ENCODE measurements at places on chromosomes 6 and 20.

GRCh38 chr20:4811257-4811656, 89.5 kb downstream of the PRND start:
- no peak for DNase-seq
- peaks cover 65% of the 10 kb centered on the region for H3K36me3 ChIP-seq
- peak overlapping the region; percentile 77 for H3K27ac ChIP-seq

GRCh38 chr6:8888468-8888867, 453.1 kb upstream of the SLC35B3 start:
- no peak for DNase-seq
- H3K4me3 ChIP-seq, result no peak overlapping the region
- H3K27me3 ChIP-seq, result no peaks in the 10 kb centered on the region
- no peaks in the 10 kb centered on the region for H3K4me1 ChIP-seq

GRCh38 chr6:166387642-166388289, 5.0 kb upstream of the MPC1 start:
- no peaks in the 10 kb centered on the region for H3K27me3 ChIP-seq
- H3K27ac ChIP-seq, result no peak overlapping the region
- H3K36me3 ChIP-seq, result no peaks in the 10 kb centered on the region
- no peak for DNase-seq

DNA sequence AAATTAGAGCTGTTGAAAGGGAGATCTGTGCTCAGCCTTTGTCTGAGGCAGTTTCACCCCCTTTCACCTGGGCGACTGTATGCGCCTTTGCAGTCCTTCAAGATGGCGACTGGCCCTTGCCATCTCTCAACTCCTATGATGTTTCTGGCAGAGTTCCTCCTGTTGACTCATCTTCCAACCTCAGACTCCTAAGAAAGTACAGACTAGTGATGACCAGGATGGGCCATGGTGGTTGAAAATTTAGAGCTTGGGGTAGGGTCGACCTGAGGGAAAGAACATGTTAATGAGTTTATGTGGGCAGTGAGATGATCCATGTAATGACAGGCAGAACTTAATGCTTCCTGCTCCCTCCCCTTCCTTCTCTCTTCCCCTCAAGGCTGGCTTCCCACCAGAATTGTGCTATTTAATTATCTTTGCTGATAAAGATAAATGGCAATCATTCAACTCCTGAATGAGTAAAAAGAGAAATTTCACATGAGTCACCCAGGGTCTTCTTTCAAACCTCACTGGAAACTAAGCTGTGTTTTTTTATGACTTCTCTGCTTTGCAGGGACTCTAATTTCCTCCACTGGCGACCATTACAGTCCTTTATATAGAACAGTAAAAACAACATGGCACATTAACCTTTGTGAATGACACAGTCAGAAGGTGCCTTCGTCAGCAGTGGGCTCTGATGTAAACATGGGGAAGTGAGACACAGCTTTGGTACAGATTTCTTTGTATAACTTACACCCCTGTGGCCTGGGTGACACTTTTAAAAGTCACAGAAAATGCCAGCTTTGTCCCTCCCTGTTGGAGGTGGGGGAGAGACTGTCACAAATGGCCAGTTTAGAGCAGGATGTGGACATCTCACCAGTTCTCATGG, 103.5 kb downstream of the SCP2D1 start:
- H3K36me3 ChIP-seq, result no peaks in the 10 kb centered on the region
- H3K4me1 ChIP-seq, result peaks cover 21% of the 10 kb centered on the region
- no peak overlapping the region for H3K27ac ChIP-seq
- H3K4me3 ChIP-seq, result no peak overlapping the region
- no peak for DNase-seq

GRCh38 chr6:132382630-132383175, 18.6 kb downstream of the MOXD1 start:
- H3K4me3 ChIP-seq, result no peak overlapping the region
- H3K4me1 ChIP-seq, result no peaks in the 10 kb centered on the region
- no peaks in the 10 kb centered on the region for H3K27me3 ChIP-seq
- no peak for DNase-seq
- no peak overlapping the region for H3K27ac ChIP-seq
- H3K36me3 ChIP-seq, result no peaks in the 10 kb centered on the region

DNA sequence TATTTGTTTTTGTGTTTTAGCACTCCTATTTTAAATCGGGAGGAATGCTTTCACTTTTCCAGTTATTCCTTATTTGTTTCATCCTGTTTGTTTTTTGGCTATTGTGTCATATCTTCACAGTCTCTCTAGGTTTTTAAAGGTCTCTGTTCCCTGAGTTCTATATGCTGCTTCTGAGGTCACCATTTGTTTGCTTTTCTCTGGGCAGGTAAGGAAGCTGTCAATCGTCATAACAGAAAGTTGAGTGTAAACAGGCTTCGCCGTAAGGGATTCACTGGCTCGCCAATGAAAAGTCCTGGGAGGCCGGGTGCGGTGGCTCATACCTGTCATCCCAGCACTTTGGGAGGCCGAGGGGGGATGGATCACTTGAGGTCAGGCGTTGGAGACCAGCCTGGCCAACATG, 48.7 kb upstream of the RPS6KA2 start:
- no peak for DNase-seq
- no peak overlapping the region for H3K27ac ChIP-seq
- H3K27me3 ChIP-seq, result peaks cover 11% of the 10 kb centered on the region
- no peak overlapping the region for H3K4me3 ChIP-seq
- no peaks in the 10 kb centered on the region for H3K36me3 ChIP-seq
- peaks cover 50% of the 10 kb centered on the region for H3K4me1 ChIP-seq

DNA sequence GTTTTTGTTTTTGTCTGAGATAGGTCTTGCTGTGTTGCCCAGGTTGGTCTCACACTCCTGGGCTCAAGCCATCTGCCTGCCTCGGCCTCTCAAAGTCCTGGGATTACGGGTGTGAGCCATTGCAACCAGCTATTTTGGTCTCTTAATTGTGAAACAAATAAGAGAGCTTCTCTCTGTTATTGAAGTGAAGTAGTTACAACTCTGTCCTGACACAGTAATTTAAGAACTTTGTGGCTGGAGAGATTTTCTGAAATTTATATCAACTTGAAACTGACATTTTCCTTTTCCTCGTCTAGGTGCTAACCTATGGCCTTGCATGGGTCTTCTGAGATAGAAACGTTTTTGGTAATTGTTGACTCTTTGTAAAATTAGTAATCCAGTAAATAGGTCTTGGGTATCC, 122.1 kb upstream of the DOK5 start:
- H3K27me3 ChIP-seq, result no peaks in the 10 kb centered on the region
- H3K4me1 ChIP-seq, result no peaks in the 10 kb centered on the region
- no peak overlapping the region for H3K4me3 ChIP-seq
- H3K27ac ChIP-seq, result no peak overlapping the region

DNA sequence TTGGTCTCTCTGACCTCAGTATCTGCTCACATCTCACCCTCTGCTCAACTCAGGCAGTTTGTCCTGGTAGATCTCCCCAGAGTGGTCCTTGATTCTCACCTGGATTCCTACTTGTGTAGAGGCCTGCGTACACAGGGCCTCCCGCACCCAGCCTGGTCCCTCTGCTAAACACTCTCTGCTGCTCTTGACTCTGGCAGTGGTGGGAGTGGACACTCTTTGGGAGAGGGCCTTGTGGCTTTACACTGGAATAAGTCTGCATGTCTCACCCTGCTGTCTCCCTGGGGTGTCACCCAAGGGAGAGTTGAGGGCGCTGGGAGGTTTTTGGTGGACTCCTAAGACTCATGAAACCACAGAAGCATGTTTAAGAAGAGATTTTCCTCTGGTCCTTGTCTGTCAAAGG, 57.3 kb upstream of the ECI2 start:
- no peak for DNase-seq
- peaks cover 17% of the 10 kb centered on the region for H3K36me3 ChIP-seq

DNA sequence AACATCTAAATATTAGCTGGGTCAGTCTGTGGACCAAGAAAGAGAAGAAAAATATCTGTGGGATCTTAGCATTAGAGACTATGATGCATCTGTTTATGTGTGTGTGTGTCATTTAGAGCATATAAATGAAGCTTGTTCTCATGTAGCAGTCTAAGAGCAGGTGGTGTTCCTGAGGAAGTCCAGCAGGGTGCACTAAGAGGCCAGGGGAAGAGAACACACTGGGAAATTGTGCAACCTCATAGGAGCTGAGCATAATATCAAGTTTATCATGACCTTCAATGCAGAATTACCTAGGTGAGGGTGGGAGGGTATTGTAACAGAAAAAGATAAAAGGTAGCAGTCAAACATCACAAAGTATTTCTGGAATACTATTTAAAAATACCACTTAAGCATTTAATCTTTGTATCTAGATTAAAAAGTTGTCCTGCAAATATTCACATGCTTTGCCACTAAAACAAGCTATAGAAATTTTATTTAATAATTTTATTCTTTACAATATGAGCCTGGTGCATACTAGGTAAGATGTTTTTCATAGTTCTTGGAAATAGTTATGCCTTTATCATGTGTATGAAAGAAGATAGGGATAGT, 80.5 kb downstream of the SMPDL3A start:
- no peaks in the 10 kb centered on the region for H3K4me1 ChIP-seq
- DNase-seq, result peak; percentile 55
- H3K36me3 ChIP-seq, result no peaks in the 10 kb centered on the region
- H3K4me3 ChIP-seq, result no peak overlapping the region
- H3K27ac ChIP-seq, result no peak overlapping the region
- no peaks in the 10 kb centered on the region for H3K27me3 ChIP-seq

- H3K4me1 ChIP-seq, result peaks cover 27% of the 10 kb centered on the region
- DNase-seq, result no peak
- no peak overlapping the region for H3K4me3 ChIP-seq
- H3K36me3 ChIP-seq, result peaks cover 3% of the 10 kb centered on the region
- H3K27ac ChIP-seq, result no peak overlapping the region
Measured at GRCh38 chr6:4564801-4565271, 211.4 kb upstream of the CDYL start.

- no peaks in the 10 kb centered on the region for H3K4me1 ChIP-seq
- no peak overlapping the region for H3K4me3 ChIP-seq
- no peak overlapping the region for H3K27ac ChIP-seq
- H3K36me3 ChIP-seq, result peaks cover 41% of the 10 kb centered on the region
- H3K27me3 ChIP-seq, result peaks cover 2% of the 10 kb centered on the region
Measured at GRCh38 chr6:129536271-129536670, 173.7 kb downstream of the ARHGAP18 start.

- no peaks in the 10 kb centered on the region for H3K36me3 ChIP-seq
- H3K4me1 ChIP-seq, result no peaks in the 10 kb centered on the region
- no peak overlapping the region for H3K27ac ChIP-seq
- DNase-seq, result no peak
Measured at GRCh38 chr20:10023911-10024310, 10.9 kb upstream of the ANKEF1 start.

GRCh38 chr6:151286214-151286613, 46.4 kb downstream of the AKAP12 start:
- H3K27ac ChIP-seq, result no peak overlapping the region
- no peak for DNase-seq
- H3K27me3 ChIP-seq, result peaks cover 3% of the 10 kb centered on the region
- H3K4me1 ChIP-seq, result peaks cover 29% of the 10 kb centered on the region

GRCh38 chr20:48482790-48483189, 345.0 kb downstream of the PREX1 start:
- H3K36me3 ChIP-seq, result no peaks in the 10 kb centered on the region
- no peak overlapping the region for H3K27ac ChIP-seq
- H3K27me3 ChIP-seq, result peaks cover 1% of the 10 kb centered on the region
- no peak for DNase-seq

DNA sequence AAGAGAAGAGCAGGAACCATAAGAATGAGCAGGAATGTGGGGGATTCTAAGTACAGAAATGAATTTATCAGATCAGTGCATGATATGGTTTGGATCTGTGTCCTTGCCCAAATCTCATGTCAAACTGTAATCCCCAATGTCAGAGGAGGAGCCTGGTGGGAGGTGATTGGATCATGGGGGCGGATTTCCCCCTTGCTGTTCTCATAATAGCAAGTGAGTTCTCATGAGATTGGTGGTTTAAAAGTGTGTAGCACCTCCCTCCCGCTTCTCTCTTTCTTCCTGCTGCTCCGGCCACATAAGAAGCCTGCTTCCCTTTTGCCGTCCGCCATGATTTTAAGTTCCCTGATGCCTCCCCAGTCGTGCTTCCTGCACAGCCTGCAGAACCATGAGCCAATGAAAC, 49.2 kb downstream of the KHDC1L start:
- no peaks in the 10 kb centered on the region for H3K36me3 ChIP-seq
- H3K4me3 ChIP-seq, result no peak overlapping the region
- H3K27me3 ChIP-seq, result peaks cover 1% of the 10 kb centered on the region
- DNase-seq, result no peak
- H3K27ac ChIP-seq, result no peak overlapping the region

- H3K4me1 ChIP-seq, result peaks cover 11% of the 10 kb centered on the region
- no peak overlapping the region for H3K4me3 ChIP-seq
- no peak for DNase-seq
- no peak overlapping the region for H3K27ac ChIP-seq
- H3K36me3 ChIP-seq, result no peaks in the 10 kb centered on the region
- no peaks in the 10 kb centered on the region for H3K27me3 ChIP-seq
Measured at GRCh38 chr6:147192278-147192911, 11.8 kb upstream of the STXBP5 start.

DNA sequence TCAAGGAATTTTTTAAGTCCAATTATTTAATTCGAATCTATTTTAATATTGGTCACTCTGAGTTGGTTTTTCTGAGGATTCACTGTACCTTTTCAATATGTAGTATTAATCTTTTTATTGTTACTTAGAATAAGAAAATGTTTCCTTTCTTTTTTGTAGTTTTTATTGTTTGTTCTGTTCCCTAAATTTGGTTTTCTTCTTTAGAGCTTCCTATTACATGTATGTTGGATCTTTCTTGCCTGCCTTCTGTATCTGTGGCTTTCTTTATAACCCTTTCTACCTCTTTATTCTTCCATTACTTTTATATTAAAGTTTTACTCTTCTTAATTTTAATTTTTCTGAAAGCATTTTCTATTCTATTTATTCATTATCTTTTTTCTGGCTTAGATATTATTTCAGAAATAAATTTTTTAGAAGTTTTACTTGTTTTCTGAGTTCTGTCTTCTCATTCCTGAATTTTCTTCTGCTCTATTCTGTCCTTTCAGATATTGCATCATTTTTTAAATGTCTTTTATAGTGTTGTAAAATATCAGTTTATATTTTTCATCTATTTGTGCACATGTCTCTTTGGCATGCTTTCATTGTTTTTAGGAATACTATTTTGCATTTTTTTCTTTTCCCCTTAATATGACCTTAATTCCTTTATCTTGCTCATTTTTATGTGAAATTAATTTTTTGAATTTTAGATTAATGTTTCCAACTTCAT, 33.6 kb upstream of the UST start:
- H3K36me3 ChIP-seq, result no peaks in the 10 kb centered on the region
- H3K27ac ChIP-seq, result no peak overlapping the region

- no peaks in the 10 kb centered on the region for H3K36me3 ChIP-seq
- no peak overlapping the region for H3K4me3 ChIP-seq
- no peak for DNase-seq
- no peaks in the 10 kb centered on the region for H3K27me3 ChIP-seq
- peak overlapping the region; percentile 96 for H3K27ac ChIP-seq
Measured at GRCh38 chr6:127147534-127147933, 29.1 kb downstream of the RSPO3 start.

- H3K27me3 ChIP-seq, result no peaks in the 10 kb centered on the region
- no peak overlapping the region for H3K4me3 ChIP-seq
- no peak for DNase-seq
Measured at GRCh38 chr6:35844290-35844689, 39.1 kb downstream of the LHFPL5 start.

DNA sequence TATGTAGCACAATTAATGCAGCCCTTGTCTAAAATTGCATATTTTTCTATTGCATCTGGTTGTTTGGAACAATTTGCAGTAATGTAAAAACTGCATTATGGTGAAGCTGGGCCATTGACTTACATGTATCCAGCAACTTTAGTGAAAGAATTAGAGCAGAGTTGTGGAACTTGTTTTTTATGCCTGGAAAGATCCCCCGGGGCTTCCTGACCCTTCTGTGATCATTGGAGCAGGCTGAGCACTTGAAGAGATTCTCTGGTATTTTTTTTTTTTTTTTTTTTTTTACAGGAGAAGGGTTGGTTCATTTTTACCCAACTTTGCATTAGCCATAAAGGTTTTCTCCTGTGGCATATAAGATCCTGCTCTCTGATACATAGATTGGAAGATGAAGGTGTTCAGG, 45.0 kb downstream of the LIN28B start:
- H3K27me3 ChIP-seq, result no peaks in the 10 kb centered on the region
- peak overlapping the region; percentile 7 for H3K4me3 ChIP-seq
- no peak for DNase-seq
- peaks cover 19% of the 10 kb centered on the region for H3K36me3 ChIP-seq
